ENCODE measurements at places on chromosomes 11 and 22. TPM values are rescaled to one million over a fixed set of nuclear protein-coding genes. Genes with fewer than 3 reads are reported as not detected.
A peak's percentile ranks its signal among the peaks of the same experiment; 100 is the strongest.

GRCh38 chr11:29135504-29135903 is 881.3 kb downstream of the KCNA4 start:
- no peak for DNase-seq

GRCh38 chr11:63445720-63446119 is 45.2 kb downstream of the PLAAT5 start:
- DNase-seq = no peak

DNA sequence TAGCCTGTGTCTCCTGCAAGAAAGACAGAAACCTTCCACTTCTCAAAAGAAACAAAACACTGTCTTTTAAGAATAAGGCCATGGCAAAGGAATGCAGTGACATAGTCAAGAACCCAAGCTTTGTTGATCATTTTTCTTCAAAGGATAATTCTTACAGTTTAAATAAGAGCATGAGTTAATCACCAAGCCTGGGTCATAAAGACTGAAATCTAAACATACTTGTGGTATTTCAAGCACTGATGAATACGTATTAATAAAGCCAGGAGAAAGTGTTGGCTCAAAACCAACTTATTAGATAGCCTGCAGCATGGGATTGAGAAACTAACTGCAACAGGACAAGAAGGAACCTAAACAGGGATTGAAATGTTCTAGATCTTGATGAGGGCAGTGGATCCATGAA is 143.3 kb upstream of the MTNR1B start:
- DNase-seq = no peak

DNA sequence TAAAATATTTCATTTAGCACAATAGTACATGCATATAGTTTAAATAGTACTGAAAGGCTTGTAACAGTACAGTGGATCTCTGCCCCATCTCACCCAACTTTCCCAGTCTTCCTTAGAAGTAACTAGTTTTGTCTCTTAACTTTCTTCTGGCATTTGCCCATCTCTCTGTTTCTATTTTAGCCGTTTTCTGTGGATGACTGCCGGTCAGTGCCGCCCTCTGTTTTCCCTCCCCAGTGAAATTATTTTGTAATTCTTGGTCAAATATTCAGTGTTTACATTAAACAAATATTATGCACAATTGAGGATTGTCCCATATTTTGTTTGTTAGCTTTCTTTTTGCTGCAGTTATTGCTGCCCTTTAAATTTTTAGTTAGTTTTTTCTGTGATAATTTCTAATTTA is 8.3 kb downstream of the PDHX start:
- DNase-seq = no peak

DNA sequence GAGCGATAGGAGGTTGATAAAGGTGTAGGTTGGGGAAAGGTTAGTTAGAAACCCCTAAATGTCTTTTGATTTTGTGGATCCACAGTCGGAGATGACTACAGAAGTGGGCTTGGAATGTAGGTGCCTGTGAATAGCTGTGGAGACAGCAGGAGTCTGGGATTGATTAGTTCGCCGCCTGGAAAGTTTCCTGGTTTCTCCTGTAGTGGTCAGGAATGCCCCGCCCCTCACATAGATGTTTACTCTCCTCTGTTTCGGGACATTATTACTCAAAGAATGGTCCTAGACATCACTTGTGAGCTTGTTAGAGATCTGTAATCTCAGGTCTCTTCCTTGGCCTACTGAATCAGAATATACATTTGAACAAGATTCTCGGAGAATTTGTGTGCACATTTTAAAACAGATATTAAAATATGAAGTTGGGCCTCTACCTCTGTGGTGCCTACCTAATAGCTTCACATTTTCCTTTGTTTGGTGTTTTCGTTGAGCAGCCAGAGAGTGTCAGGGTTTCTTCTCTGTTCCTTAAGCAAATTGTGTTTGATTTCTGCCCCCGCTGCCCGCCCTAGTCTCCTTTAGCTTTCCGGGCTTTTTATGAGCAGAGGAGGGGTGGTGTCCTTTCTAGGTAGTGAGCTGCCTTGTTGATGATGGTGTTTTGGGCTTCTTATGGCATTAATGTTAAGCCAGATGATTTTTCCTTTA is 89.4 kb downstream of the PPP6R3 start:
- DNase-seq = no peak

DNA sequence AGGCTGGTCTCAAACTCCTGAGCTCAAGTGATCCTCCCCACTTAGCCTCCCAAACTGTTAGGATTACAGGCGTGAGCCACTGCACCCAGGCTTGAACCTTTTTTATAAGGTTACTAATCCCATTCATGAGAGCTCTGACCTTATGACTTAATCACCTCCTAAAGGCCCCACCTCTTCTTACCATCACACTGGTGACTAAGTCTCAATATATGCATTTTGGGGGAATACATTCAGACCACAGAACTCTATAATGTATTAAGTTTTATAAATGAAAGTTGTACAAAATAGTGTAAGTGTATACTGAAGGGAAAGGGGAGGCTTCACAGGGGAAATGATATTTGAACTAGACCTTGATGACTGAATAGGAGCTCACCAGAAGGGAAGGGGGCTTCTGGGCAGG is 28.4 kb upstream of the RBFOX2 start:
- DNase-seq = no peak

- no peak for DNase-seq
Observed at GRCh38 chr11:119706029-119706428, 23.0 kb downstream of the NECTIN1 start.

GRCh38 chr22:28366856-28367255 is 312.8 kb downstream of the TTC28 start:
- DNase-seq = no peak

DNA sequence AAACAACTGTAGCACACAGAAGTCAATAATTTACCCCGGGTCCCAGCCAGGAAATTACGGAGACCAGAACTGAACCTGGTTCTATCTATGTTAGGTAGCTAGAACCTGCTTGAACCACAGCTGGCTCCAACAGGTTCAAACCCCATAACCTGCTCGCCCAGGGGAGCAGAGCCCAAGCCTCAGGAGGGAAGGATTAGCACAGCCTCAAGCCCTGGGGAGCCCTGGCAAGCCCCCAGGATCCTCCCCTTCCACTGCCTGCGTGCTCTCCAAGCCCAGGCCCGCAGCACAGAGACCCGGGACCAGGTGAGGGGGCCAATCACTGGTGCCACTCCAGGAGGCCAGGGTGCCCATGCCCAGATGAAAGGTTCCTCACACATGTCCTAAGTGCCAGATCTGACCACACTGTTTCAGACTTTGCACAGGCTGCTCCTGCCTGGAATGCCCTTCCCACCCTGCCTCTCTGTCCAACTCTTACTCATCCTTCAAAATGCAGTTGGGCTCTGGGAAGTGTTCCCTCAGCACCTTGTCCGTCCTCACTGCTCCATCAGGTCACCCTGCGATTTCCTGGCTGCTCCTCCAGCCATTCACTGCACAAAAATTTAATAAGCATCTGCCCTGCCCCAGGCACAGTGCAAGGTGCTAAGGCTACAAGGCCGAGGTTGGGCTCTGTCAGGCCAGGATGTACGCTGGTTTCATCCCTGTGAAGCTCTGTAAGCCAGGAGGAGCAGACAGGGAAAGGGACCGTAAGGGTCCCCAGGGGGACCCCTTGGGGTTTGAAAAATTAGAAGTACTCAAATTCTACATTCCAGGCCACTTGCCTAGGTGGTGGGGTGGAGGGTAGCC is 32.2 kb downstream of the ARRB1 start:
- DNase-seq = peak; percentile 25

GRCh38 chr11:40867991-40868632 is 591.3 kb downstream of the LRRC4C start:
- DNase-seq = no peak

DNA sequence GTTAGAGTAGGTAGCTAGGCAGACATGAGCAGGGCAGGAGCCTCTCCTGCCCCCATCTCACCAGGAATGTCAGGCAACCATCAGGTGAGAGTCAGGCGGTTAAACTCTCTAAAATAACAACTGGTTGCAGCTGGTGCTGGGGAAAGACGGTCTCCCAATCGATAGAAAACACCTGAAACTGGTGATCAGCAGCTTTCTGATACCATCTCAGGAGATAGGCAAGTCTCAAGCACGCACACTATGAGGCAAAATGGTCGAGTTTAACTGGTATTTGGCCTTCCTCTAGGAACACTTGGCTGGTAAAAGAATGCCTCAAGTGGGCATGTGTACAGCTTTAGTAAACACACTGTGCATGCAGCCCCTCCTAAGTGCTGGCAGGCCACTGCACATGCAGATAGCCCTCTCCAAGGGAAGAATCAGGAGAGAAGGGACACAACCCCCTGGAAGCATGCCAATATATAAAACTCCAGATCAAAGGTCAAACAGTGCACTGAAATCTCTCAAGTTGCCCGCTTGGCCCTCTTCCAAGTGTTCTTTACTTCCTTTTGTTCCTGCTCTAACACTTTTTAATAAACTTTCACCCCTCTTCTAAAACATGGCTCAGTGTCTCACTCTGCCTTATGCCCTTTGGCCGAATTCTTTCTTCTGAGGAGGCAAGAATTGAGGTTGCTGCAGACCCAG is 88.7 kb downstream of the USP35 start:
- no peak for DNase-seq

DNA sequence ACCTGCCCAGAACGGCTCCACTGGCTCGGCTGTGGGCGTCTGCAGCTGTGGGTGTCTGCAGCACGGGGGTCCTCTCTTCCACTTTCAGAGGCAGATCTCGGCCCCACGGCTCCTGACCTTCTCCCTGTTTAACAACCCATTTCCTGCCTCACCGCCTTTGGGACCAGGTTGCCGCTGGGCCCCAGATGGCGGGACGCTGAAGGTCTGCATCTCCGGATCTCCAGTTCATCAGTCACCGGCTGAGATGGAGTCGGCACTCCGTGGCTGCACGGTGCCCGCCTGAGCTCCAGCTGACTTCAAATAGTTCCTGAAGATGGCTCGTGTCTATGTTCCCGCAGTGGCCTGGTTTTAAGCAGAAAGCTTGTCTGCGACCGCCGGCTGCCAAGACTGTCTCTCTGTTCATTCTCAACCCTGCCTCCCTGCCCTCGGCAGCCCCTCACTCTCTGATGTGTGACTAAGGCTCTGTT is 475.9 kb downstream of the BRD1 start:
- no peak for DNase-seq

- no peak for DNase-seq
Observed at GRCh38 chr11:9815486-9816136, 151.7 kb downstream of the SWAP70 start.

DNA sequence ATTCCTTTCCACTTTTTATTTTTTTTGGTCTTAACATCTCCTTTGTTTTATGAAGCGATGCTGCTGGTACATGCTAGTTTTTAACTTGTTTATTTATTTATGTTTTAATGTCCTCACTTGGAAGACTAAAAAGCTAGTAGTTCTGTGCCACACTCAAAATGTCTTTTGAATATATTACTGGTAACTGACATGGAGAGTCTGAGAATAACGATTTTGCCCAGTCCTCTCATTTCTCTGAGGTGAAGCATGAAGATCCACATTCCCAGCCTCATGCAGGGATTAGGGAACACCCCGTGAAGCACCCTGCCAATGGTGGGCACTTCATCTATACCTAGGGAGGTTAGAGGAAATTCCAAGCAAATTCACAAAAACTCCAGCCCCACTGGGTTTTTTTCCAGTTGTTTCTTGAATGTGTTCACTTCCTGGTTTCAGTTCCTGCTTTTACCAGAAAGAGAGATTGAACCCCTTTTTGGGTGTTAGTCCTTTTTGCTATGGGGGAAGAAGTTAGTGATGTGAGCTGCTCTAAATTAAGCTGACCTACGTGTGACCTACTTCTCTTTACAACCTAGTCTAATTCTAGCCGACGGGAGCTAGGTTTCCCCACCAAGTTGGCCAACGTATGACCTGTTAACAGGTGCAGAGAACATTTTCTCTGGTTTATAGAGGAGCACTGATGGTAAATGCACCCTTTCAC is 106.1 kb downstream of the SLC1A2 start:
- no peak for DNase-seq

GRCh38 chr11:126229858-126230540 is 18.4 kb downstream of the FAM118B start:
- no peak for DNase-seq

GRCh38 chr11:26860091-26860780 is 133.7 kb upstream of the FIBIN start:
- DNase-seq = no peak

- no peak for DNase-seq
Observed at GRCh38 chr22:43826142-43827002, 14.3 kb upstream of the EFCAB6 start.

GRCh38 chr22:27834364-27835185 is 33.0 kb upstream of the MN1 start:
- no peak for DNase-seq

DNA sequence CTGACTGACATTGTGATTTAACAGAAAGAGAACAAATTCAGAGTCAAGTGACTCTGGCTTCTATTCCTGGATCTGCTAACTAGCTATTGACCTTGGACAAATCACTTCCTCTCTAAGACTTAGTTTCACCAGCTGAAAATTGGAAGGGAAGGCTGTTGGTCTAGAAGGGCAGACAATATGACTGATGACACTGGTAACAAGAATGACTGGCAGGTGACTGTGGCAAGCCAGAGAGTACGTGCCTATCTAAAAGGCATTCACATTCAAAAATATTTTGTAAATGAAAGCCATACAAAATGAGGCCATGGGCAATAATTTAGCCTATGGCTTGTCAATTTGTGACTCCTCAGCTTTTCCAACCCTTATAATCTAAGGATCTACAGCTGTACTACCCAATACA is 23.5 kb downstream of the SERGEF start:
- DNase-seq = no peak

GRCh38 chr22:29480512-29481264 is 670 bp downstream of the NEFH start:
- no peak for DNase-seq

Gene ZDHHC13
- polyA plus RNA-seq = 13.0 TPM

Gene TREH
- polyA plus RNA-seq = 0.17 TPM

Gene CHRNA10
- polyA plus RNA-seq = 0.43 TPM

Gene PTPN5
- polyA plus RNA-seq = 5.4 TPM

Gene PAK1
- 2.5 TPM for polyA plus RNA-seq

Gene GLYAT
- polyA plus RNA-seq = 0.15 TPM

Gene FREY1
- polyA plus RNA-seq = 0.40 TPM

Gene CABP7
- polyA plus RNA-seq = 0.11 TPM

Gene GAL
- polyA plus RNA-seq = 7.0 TPM

Gene GPHA2
- not detected for polyA plus RNA-seq

Gene C22orf31
- polyA plus RNA-seq = not detected

Gene RTN4R
- polyA plus RNA-seq = 1.3 TPM

Gene ELMOD1
- polyA plus RNA-seq = 0.29 TPM

Gene PLAAT5
- polyA plus RNA-seq = 1.1 TPM

Data from heart left ventricle (tissue), 16 donors.